ENCODE measurements at places on chromosomes 2 and 18.

- DNase-seq: no peak
These were observed 41.1 kb downstream of the LDLRAD4 start for GRCh38 chr18:13259701-13260100.

DNA sequence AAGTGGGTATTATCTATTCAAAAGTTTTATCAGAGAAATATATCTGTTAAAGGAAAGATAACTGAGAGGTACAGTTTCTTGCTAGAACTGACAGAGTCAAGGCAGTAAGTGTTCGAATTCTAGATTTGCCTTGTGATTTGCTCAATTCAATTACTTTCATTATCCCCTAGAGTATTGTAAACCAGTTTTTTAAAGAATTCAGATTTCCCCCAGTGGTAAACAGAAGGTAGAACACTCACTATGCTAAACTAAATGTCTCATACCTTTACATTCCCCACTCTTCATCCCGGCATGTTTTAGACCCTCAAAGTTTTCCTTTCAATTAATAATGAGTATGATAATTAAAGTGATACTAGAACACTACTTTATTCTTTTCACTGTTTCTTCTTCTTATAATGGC lies 28.6 kb downstream of the TTC21B start:
- DNase-seq: no peak

DNA sequence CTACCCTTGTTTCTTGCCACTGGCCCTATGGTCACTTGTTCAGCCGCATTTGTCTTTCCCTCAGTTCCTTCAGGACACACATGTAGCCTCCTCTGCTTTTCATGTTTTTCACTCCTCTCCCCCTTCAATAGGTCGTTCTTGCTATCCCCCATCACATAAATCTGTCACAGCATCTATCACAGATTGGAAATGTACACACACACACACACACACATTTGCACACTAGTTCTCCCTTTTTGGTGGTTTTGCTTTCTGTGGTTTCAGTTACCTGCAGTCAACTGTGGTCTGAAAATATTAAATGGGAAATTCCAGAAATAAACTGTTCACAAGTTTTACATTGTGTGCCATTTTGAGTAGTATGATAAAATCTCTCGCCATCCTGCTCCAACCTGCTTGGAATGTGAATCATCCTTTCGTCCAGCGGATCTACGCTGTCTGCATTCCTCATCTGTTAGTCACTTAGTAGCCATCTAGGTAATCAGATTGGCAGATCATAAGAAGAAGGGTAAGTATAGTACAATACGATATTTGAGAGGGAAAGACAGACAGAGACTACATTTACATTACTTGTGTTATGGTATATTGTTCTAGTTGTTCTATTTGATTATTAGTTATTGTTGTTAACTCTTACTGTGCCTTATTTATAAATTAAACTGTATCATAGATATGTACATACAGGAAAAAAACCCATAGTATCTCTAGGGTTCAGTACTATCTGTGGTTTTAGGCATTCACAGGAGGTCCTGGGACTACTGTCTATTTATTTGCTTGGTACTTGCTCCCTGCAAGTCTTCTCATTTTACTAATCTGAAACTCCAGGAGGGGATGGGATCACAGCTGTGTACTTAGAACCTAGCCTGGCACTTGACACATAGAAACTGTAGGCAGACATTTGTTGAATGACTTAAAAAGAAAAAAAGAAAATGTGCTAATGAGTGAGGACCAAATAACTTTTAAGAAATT lies 86.1 kb upstream of the PNPT1 start:
- no peak for DNase-seq

GRCh38 chr2:22382479-22383169 lies 1002.4 kb upstream of the KLHL29 start:
- no peak for DNase-seq

- DNase-seq: no peak
These were observed 56.1 kb downstream of the DYNAP start for GRCh38 chr18:54647176-54647575.

- DNase-seq: no peak
These were observed 23.3 kb upstream of the ROCK1 start for GRCh38 chr18:21134895-21135294.

DNA sequence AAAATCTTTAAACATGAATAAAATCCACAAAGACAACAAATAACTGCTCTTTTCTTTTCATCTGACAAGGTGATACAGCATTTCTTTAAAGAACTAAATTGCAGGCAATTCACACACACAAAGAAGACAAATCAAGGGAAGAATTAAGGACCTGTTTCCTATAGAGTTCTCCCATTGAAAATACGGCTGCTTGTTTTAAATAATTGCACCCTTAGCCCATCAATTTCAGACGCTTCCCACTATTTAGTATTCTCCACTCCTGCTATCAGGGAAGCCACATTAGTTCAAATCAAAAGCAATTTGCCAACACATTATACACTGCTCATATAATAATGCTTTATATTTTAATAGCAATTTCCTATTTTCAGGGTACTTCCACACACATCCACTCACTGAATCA lies 11.3 kb downstream of the CMPK2 start:
- no peak for DNase-seq

DNA sequence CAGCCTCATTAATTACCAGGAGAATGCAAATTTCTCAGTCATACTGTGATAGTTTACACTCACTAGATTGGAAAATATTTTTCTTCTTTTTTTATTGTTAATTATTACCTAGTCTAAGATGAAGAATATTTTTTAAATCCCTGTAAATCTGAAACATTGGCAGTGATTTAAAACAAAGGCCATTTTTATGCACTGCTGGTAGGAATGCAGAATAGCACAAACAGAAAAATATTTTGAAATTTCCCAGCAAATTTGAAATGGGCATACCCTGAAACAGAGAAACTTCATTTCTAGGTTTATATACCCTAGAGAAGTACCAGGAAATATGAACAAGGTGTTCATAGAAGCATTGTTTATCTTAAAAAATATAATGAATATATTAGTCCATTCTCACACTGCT lies 31.0 kb downstream of the DYNAP start:
- no peak for DNase-seq

DNA sequence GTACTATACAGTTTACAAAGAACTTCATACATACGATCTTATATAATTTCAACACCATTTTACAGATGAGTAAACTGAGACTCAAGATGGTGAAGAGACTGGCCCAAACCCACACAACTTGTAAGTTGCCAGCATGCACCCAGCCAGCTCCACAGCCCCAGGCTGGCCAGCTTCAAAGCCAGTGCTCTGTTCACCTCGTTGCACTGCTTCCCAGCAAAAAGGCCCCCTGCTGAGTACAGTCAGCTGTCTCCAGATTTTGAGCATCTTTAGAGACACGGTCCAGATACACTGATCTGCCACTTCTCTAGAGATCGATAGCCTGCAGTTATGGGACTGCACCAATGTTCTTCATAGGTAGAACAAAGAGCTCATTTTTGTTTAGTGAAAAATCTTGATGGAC lies 257.2 kb upstream of the CHAC2 start:
- DNase-seq: no peak

- DNase-seq: no peak
These were observed 478.7 kb upstream of the POU3F3 start for GRCh38 chr2:104375206-104375605.

DNA sequence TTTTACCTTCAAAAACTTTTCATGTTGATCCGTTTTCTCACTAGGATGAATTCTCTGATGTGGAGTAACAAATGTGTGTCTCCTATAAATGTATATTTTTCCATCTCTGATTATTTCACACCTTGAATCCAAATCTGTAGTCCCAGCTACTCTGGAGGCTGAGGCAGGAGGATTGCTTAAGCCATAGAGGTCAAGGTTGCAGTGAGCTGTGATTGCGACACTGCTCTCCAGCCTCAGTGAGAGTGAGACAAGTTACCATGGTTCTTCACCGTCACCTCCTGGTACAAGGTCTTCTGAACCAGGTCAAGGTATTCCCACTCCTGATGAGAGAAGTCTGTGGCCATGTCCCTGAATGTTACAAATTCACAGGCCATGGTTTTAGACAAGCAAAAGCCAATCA lies 15.1 kb downstream of the GMCL1 start:
- no peak for DNase-seq

- no peak for DNase-seq
These were observed 64.9 kb downstream of the EMX1 start for GRCh38 chr2:72982219-72982618.

- no peak for DNase-seq
These were observed 235.6 kb downstream of the ICOS start for GRCh38 chr2:204172145-204172600.

GRCh38 chr2:65580824-65581223 lies 148.4 kb upstream of the SPRED2 start:
- DNase-seq: no peak

GRCh38 chr18:27121108-27121507 lies 64.0 kb downstream of the CHST9 start:
- DNase-seq: no peak

DNA sequence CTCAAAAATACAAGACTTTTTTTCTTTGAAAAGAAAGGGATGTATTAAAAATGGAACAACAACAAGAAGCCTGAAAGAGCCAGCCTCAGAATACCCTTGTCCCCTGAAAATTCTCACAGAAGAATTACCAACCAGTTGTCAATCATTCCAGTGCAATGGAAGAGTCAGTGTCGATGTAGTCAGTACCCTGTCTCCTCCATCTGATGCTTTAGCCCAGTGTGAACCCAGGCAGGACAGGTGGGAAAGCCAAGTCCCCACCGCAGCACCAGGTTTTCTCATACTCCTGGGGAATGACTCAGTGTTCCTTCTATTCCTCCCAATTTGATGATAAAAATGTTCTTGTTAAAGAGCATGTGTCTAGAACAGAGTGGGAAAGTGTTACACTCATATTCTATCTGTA lies 332.0 kb upstream of the CHAC2 start:
- no peak for DNase-seq

DNA sequence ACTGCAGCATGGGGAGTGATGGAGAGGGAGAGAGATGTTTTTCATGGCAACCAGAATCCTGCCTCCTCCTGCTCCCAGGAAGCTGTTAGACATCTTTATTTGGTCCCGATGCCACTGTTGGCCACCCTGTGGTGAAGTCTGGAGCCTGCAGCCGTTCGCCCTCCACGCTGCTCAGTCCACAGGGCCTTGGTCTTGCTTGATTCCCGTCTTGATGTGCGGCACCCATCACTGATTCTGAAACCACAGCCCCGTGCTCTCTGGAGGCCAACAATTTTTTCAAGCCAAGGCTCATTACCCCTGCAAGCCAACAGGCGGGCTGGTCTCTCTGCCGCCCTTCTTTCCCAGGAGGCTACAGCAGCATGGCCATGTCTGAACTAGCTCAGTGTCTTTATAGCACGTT lies 24.5 kb downstream of the SIGLEC15 start:
- no peak for DNase-seq

- no peak for DNase-seq
These were observed 28.2 kb upstream of the YWHAQ start for GRCh38 chr2:9658972-9659371.
